ENCODE measurements at places on chromosomes 2 and 18.

DNA sequence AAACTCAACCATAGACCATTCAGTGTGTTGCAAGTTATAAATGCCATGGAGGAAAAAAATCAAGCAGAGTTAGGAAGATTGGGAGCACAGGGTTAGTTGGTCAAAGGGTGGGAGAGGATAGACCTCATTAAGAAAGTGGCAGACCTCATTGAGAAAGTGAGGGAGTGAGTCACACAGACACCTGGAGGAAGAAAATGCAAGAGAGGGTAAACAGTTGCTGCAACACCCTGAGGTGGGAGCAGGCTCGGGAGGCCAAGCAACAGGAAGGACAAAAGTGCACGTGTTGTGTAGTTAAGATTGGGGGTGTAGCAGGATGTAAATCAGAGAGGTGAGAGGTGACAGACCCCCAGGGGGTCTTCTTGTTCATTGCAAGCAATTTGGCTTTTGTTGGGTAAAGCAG, 6.4 kb downstream of the IL1RL1 start:
- no peak for DNase-seq

- no peak for DNase-seq
These were observed 27.0 kb downstream of the KLF7 start for GRCh38 chr2:207138627-207139297.

GRCh38 chr2:84912984-84913383, 7.5 kb downstream of the TMSB10 start:
- DNase-seq: no peak

DNA sequence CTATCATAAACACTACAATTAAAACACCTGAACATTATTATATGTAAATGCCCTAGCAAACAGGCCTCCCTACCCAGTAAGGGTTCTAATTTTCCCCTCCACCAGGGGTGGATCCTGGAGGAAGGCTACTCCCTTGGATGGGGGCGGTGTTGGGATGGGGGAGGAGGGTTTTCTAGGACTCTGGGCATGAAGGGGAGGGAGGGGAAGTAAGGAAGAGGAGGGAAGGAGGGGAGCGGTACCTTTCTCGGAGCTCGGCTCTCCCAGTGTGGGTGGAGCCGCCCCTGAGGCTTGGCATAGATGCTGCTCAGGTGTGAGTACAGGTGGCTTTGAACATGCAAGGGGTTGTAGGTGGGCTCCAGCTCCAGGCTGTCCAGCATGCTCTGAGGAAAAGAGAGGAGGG, 5.4 kb downstream of the DOK1 start:
- no peak for DNase-seq

GRCh38 chr2:240539906-240540305, 17.9 kb downstream of the ANKMY1 start:
- DNase-seq: no peak

DNA sequence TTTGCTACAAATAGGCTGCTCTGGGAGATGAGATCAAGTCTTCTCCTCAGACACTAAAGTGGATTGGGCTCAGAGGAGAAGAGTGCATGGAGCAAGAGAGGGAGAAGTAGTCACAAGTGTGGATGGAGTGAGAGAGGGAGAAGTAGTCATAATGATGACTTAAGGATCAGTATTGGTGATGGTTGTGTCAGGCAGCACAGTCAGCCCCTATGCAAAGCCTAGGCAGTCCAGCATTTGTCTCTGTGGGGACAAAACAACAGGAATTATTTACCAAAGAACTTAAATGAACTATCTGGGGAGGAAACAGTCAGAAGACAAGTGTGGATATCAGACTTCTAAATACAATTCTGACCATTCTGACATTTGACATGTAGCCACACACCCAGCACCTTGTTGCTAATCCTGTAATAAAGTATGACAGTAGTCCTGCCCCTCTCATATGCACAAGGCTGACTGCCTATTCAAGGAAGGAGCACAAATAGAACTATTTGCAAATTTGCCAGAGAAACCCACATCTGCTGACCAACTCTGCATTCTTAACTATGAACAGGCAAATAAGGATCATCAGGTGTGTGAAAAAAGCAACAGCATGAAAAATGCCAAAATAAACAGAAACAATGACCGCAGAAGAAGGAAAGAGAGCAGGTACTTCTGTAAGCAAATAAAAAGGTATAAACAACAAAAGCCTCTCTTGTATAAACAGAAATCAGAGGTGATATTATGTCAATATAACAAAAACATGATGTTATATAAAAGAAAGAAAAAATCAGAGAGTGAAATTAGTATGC, 1597.9 kb upstream of the ACVR2A start:
- no peak for DNase-seq

DNA sequence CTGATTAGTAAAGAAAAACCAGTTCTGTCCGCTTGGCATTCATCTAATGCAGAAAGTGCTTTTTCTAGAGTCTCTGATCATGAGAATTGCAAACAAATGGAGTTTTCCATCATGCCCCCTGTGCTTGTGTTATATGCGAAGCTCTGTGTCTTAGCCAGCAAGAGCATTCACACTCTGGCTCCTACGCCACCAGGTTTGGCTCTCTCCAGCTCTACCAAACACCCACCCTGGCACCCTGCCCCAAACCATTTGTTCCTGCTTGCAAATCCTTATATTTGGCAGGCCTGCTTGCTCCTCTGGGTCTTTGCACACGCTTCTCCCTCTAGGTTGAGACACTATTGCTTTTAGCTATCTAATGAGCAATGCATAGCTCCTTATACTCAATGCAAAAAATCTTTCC, 204.1 kb upstream of the CYRIA start:
- DNase-seq: no peak

- no peak for DNase-seq
These were observed 97.4 kb downstream of the PLB1 start for GRCh38 chr2:28593160-28593755.

DNA sequence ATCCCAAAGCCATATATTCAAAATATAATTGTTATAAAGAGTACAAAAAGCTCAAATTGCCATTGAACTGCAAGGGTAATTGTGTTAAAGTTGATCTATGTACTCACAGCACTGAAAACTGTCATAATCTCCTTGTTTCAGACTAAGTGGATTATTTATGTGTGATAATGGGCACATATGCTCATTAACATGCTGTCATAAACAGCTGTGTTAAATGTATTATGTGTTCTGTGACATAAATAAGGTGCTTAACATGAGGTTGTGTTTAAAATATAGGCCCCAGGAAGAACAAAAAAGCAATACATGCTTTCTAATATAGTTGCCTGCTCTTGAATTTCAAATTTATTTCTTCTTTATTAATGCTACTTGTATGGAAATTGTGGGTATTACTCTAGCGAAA, 409.5 kb downstream of the DCC start:
- DNase-seq: no peak

DNA sequence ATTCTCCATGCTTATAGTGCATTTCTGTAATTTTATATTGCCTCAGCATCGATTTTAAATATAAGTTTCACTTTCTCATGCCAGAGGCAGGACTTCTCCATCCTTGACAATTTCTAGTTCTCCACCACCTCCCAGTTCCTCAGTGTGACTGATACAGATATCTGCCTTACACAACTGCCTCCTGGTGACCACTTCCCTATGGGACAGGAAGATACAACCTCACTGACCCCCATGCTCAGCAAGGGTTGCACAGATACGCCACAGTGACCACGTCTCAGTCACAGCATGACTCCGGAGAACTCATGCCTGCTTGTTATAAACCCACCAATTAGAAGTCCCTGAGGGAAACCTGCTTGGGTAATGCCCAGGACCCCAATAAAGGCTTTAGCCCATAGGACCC, 284.0 kb upstream of the MC4R start:
- no peak for DNase-seq

DNA sequence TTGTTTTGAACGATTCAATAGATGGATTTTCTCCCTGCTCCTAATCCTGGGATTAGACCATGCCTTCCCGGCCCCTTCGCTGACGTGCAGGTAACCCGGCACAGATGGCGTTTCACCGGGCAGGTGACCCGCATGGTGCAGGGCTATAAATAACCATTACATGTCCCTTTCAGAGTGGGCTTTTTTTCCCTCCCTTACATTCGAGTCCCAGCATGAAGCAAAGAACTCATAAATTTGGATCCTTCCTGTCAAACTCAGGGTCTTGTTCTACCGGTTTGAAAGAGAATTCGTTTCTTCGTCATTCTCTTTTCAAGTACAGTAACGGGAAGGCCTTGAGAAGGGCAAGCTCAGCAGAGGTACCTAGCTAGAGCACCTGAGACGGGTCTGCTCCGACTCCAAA, 46.1 kb downstream of the EDAR start:
- no peak for DNase-seq

GRCh38 chr2:196534495-196534894, 105.0 kb upstream of the CCDC150 start:
- DNase-seq: no peak

GRCh38 chr2:99421469-99421868, 68.3 kb downstream of the REV1 start:
- no peak for DNase-seq

- DNase-seq: no peak
These were observed 14.1 kb upstream of the PLEKHH2 start for GRCh38 chr2:43622931-43623451.

- DNase-seq: no peak
These were observed 23.0 kb upstream of the MRO start for GRCh38 chr18:50842846-50843245.

- DNase-seq: no peak
These were observed 803.3 kb downstream of the ADCYAP1 start for GRCh38 chr18:1708006-1708405.

GRCh38 chr18:68494802-68495581, 219.9 kb downstream of the TMX3 start:
- DNase-seq: no peak

DNA sequence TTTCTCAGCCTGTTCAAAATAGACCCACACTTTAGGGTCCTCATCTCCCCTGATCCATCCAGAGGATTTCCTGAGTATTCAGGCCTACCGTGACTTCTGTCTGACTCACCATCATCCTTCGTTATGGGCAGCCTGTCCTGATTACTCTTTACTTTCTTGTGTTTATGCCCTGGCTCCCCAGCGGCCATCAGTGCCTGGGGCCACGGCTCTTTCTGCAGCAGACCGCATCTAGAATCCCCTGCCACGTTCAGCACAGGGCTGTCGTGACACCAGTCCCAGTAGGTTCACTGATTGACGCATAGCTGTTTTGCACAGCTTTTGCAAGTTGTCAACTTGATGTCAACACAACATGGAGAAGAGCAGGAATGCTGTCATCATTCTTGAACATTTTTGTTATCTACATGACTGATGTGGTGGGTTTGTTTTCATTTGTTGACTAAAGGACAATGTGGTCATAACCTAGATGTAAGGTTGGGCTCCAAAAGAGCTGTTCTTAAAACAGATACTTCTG, 225.6 kb downstream of the HAUS1 start:
- DNase-seq: no peak

GRCh38 chr2:67313536-67313935, 83.6 kb upstream of the ETAA1 start:
- no peak for DNase-seq

- DNase-seq: no peak
These were observed 276.2 kb downstream of the ZNF521 start for GRCh38 chr18:25075783-25076182.

- no peak for DNase-seq
These were observed 41.6 kb downstream of the CAB39 start for GRCh38 chr2:230754200-230754599.

GRCh38 chr2:101899871-101900270, 91.9 kb upstream of the IL1R2 start:
- DNase-seq: no peak

DNA sequence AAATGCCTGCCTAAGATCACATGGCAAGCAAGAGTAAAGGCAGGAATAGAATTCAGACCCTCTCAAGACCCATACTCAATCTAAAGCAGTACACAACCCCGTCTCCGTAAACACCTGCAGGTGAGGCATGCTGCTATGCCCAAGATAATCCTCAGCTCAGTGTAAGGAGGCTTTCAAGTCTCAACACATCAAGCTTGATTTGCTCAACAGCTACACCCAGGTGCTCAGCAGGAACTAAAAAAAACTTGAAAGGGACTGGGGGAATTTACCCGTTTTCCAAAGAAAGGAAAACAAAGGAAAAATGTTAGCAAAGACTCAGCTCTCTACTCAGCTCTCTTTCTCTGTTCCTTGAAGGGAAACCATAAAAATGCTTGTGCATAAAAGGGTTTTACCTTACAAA, 301.8 kb downstream of the C1D start:
- no peak for DNase-seq

GRCh38 chr18:68735483-68736343, 20.8 kb upstream of the TMX3 start:
- DNase-seq: peak; percentile 38

DNA sequence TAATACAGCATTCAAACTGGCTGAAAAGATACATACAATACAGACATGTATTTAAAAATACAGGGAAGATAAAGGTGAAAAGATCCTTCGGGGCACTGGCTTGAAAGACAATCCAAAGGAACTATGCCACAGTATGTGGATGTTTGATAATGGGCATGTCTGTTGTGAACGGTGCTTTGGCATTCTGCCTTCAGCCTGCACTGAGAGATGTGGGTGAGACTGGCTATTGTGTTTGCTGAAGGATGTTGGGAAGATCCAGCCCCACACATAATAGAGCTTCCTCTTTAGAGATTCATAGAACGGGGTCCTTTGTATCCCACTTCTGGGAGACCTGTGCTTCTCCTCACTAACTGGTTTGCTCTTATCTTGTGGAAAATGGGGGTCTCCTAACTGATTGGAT, 65.1 kb upstream of the CXCR4 start:
- DNase-seq: no peak

DNA sequence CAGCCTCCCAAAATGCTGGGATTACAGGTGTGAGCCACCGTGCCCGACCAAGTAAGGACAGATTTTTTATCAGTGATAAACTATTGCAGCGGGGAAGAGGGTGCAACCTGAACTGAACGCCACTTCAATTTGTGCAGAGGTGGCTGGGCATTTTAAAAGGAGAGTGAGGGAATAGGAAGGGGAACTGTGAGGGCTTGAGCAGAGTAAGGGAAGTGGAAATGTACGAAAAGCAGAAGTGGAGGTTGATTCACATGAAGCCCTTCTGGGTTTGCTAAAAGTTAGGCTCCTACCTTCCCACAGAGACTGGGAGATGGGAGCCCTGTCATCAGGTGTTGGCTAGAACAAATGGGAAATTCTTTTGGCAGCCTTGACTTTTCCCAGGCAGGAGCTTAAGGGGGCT, 6.1 kb downstream of the STK11IP start:
- no peak for DNase-seq

DNA sequence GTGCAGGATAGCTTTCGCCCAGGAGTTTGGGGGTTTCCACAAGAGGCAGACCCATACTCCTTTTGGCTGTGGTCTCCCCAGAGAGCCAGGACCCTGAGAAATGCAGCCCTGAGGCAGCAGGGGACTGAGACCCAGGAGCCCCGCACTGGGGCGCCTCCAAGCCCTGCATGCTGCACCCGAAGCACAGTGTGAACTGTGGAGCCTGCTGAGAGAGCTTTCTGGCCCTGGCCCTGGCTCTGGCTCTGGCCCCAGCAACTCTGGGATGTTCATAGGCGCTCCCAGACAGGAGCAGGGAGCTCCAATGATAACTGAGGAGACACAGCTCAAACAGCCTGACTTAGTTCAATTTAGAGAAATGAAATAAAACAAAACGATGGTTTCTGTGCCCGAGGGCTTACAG, 96.4 kb upstream of the TEX51 start:
- DNase-seq: no peak

Data from activated CD4-positive, alpha-beta T cell treated with anti-CD3 and anti-CD28 coated beads, Interleukin-2, amount 50 U/mL, for 16 hours (primary cell).